NCI-H187 treated with DMSO at 0.1 percent for 48 hours (cell line): ENCODE measurements at places on chromosomes 11 and 22.

DNA sequence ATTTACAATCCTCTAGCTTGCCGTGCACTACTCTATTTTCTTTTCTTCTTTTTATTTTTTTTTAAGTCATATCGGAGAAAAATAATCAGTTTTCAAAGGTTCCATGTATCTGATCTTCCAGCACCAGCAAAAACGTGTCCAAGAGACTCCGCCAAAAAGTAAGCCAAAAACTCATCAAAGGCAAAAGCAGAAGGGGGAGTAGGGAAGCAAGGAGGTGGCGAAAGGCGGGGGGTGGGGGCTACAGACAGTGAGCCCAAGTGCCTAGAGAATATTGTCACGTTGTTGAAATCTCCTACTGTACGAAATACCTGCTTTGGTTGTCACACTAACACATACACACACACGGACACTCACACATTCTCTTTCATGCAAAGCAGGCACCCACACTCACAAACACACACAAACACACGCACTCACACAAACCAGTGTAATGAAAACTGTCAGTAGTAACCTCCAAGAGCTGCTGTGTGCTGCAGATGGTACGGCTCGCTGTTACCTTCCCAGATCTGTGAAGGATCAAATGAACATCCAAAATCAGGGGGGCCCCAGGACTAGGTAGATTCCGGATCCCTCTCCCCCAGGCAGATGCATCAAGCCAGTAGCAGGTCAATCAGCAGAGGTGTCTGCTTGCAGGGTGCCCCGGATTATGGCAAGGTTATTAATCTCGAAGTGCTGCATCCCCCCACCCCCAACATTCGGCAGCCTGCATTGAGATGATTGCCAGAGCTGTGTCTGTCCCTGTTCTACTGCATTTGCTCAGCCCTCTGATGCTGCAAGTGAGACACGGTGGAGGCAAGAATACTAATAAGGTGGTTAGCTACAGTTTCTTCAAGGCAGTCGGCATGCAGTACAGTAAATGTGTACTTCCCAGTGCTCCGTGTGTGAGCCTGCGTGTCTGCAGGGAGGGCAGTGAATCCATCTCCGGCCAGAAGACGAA is at the start of gene LRRC4C:
TSS of gene LRRC4C (minus strand) at position 188 of the 937 bp plus-strand sequence.
- DNase-seq: no peak

- no peak for DNase-seq
Measured at GRCh38 chr11:70091638-70092037, 13.5 kb downstream of the ANO1 start.

DNA sequence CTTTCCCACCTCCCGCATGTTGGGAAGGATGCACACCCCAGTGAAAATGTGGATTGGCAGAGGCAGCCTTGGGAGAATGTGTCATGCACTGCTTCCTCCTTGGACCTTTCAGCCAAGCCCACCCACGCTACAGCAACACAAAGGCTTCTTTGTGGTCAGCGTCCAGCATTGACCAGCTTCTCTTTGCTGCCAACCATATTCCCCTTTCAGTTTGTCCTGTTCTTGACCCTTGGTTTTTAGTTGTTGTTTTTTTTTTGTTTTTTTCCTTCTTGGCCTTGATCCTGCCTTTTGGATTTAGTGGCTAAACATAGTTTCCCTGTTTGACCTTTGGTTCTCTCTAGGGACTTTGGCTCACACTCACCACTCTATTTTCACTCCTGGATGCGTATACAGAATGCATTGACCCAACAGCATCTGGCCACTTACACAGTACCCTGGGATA is 573.6 kb downstream of the INSC start:
- DNase-seq: no peak

DNA sequence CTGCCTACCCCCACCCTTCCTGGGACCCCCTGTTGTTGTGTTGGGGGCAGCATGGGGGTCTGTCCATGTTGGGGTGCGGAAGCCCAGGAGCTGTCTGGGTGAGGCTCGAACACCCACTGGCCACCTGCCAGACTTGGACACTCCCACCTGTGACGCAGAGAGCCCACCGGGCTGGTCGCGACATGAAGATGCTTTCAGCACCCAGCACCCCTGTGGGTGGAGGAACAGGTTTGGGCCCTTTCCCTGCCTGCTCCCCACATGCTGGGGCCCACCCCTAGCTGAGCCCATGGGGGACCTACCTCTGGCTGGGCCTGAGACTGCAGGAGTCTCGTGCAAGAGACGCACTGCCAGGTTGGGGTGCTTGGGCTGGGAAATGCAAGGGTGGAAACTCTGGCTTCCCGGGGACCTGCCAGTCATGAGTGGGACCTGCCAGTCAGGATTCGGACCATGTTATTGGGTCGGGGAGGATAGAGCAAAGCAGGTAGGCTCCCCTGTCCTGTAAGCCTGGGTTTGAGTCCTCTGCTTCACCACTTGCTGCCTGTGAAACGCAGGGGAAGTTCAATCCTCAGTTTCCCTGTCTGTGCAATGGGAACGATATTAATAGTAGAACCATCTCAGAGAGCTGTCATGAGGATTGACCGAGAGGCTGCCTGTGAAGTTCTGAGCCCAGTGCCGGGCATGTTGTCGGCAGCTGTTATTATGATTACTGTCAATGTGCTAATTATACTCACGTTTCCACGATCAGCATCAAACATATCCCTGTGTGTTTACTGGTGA is 24.1 kb downstream of the KIAA1671 start:
- no peak for DNase-seq

DNA sequence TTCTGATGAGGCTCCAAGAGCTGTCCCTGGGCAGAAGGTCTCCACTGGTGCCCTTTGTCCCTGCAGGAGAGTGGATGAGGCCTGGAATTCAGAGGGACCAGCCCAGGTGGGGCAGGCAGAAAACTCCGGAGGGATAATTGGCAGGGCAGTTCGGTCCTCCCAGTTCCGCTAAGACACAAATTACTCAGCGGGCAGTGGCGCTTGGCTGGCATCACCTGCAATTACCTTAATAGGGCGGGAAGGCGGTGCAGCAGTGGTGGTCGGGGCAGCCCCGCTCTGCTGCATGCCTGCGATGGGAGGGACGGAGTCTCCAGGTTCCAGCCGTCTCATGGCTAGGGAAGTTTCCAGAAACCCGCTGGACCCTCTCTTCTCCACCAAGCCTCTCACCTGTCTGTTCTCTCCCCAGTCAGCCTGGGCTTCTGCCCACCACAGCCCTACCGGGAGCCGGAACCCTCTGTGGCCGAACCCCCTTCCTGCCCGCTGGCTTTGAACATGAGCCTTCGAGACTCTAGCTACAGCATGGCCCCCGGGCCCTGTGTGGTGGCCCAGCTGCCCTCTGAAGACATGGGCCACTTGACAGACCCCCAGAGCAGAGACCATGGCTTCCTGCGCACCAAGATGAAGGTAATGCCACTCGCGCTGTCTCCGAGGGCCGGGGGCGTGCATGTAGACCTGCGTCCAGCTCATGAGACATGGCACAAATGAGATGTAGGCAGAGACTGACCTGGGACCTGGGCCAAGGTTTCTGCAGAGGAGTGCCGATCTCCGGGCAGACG is 7.0 kb downstream of the OVOL1 start:
- no peak for DNase-seq
